ENCODE measurements at places on chromosomes 5 and 9.

DNA sequence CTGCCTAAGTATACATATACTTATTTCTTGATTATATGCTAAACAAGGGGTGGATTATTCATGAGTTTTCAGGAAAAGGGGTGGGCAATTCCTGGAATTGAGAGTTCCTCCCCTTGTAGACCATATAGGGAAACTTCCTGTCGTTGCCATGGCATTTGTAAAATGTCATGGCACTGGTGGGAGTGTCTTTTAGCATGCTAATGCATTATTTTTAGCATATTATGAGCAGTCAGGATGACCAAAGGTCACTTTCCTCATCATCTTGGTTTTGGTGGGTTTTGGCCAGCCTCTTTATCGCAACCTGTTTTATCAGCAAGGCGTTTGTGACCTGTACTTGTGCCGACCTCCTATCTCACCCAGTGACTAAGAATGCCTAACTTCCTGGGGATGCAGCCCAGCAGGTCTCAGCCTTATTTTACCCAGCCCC, 80.9 kb downstream of the ALDH7A1 start:
- peaks cover 2% of the 10 kb centered on the region for H3K4me1 ChIP-seq
- DNase-seq, result no peak
- H3K36me3 ChIP-seq, result no peaks in the 10 kb centered on the region

GRCh38 chr5:142685418-142686209, at the start of gene FGF1:
TSS of gene FGF1 (minus strand) at chr5:142686090. CDS start at chr5:142614127, 71,963 bp downstream.
- no peaks in the 10 kb centered on the region for H3K4me1 ChIP-seq
- no peak for DNase-seq
- no peak within 1 kb of the TSS for H3K27ac ChIP-seq
- H3K36me3 ChIP-seq, result no peaks in the 10 kb centered on the region
- H3K27me3 ChIP-seq, result peaks cover 12% of the 10 kb centered on the region
- no peak within 1 kb of the TSS for H3K4me3 ChIP-seq

GRCh38 chr5:15365070-15365469, 134.9 kb upstream of the FBXL7 start:
- H3K4me1 ChIP-seq, result no peaks in the 10 kb centered on the region
- no peak for DNase-seq
- H3K4me3 ChIP-seq, result no peak overlapping the region
- no peak overlapping the region for H3K27ac ChIP-seq
- no peaks in the 10 kb centered on the region for H3K36me3 ChIP-seq
- no peaks in the 10 kb centered on the region for H3K27me3 ChIP-seq

DNA sequence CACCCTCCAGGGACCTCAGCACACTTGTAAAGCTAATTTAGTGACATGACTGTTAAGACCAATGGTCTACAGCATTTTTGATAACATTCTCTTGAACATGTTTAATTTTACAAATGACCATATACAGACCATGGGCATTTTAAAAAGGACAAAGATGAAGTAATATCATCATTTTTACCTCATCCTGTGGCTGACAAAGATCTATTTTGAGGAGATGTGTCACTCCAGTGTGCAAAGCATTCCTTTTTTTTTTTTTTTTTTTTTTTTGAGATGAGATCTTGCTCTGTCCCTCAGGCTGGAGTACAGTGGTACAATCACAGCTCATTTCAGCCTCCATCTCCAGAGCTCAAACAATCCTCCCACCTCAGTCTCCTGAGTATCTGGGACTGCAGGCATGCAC, 118.2 kb upstream of the TBC1D2 start:
- no peak overlapping the region for H3K27ac ChIP-seq
- no peak for DNase-seq
- H3K27me3 ChIP-seq, result peaks cover 5% of the 10 kb centered on the region
- no peaks in the 10 kb centered on the region for H3K4me1 ChIP-seq
- no peaks in the 10 kb centered on the region for H3K36me3 ChIP-seq

- no peak overlapping the region for H3K27ac ChIP-seq
- H3K4me3 ChIP-seq, result peak overlapping the region; percentile 78
- peaks cover 59% of the 10 kb centered on the region for H3K4me1 ChIP-seq
Observed at GRCh38 chr5:132226516-132227234, 978 bp downstream of the P4HA2 start.

- H3K4me1 ChIP-seq, result no peaks in the 10 kb centered on the region
- no peak overlapping the region for H3K27ac ChIP-seq
- H3K36me3 ChIP-seq, result no peaks in the 10 kb centered on the region
- H3K27me3 ChIP-seq, result peaks cover 2% of the 10 kb centered on the region
Observed at GRCh38 chr5:59837071-59837470, 56.5 kb downstream of the PDE4D start.

GRCh38 chr9:95138474-95138873, 179.0 kb downstream of the FANCC start:
- no peak overlapping the region for H3K4me3 ChIP-seq
- peaks cover 5% of the 10 kb centered on the region for H3K4me1 ChIP-seq
- no peaks in the 10 kb centered on the region for H3K36me3 ChIP-seq
- H3K27ac ChIP-seq, result no peak overlapping the region

DNA sequence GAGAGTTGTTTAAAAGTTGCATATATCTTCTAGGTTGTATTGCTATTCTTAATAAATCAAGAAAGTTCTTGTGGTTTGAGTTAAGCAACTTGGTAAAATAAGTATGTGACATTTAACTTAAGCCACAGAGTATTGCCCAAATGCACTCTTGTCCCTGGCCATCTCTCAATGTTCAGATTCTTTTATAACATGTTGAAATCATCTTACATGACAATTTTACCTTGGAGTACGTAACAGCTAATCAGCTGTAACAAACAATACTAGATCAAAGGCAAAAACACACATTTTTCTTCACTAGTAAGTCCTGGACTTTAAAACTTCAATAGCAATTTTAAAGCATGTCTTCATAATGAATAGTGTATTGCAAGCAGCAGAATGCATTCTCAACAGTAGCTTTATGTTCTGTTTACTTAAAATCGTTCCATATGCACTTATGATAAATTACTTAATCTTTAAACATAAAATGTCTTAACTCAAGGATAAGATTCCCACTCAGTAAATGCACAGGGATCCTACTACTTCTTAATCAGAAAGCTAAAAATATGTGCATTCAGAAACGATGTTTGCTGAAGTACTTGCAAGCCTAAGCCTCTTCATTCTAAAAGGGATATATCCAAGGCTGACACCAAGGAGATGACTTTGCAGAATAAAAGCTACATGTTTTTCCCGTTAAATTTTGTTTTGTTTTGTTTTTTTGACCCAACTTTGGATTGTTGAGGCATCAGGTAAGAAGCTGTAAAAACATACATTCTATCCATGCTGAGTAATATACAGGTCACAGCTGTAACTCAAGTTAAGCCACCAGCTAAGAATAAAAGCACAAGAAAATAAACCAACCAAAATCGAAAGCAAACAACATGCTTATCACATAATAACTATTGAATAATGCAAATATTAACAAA, 86.1 kb upstream of the NFIB start:
- no peak overlapping the region for H3K4me3 ChIP-seq
- no peak for DNase-seq
- no peaks in the 10 kb centered on the region for H3K4me1 ChIP-seq

DNA sequence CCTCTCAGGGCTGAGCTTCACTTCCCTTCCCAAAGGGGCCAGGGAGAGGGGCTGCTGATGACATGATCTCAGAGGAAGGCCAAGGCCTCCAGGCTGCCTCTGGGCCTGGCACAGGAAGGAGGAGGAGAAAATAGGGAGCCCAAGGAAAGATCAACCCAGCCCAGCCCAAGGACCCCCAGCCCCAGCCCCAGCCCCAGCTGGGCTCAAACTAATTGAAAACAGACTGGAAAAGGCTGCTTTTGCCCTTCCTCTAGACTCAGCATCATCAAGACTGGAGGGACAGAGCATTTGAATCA, 18.3 kb upstream of the KCNIP1 start:
- no peak for DNase-seq
- no peaks in the 10 kb centered on the region for H3K36me3 ChIP-seq
- no peak overlapping the region for H3K4me3 ChIP-seq

DNA sequence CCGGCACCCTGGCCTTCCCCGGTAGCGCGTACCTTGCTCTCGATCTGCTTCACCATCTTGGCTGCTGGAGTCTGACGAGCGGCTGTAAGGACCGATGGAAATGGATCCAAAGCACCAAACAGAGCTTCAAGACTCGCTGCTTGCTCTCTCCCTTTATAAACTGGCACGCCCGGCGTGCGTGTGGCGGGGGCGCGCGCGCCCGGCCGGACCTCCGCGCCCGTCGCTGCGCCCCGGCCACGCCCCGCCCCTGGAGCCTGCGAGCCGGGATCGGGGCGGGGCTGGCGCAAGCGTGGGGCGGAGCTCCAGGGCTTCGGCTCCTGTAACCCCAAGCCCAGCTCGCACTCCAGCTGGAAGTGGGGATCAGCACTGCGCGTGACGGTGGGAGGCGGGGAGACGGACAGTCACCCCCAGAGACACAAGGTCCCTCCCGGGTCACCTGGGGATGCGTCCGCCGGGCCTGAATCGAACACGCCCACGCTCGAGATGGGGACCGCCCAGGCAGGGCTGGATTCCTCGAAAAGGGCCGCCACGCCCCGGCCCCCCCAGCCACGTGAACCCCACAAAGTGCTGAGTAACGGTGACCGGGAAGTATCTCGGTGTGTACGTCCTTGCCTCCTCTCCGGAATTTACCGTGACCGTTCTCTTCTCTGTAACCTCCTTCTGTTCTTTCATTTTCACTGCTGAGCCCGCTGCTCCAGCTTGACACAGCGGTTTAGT, at the start of gene TXN:
Gene TXN, minus strand, starts transcription at position 128 of the 717 bp plus-strand sequence. Its CDS starts 72 bp downstream, at position 56.
- peak; percentile 85 for DNase-seq
- peak within 1 kb of the TSS; percentile 100 for H3K27ac ChIP-seq
- H3K4me1 ChIP-seq, result peaks cover 59% of the 10 kb centered on the region
- H3K36me3 ChIP-seq, result peaks cover 23% of the 10 kb centered on the region
- peak within 1 kb of the TSS; percentile 98 for H3K4me3 ChIP-seq
- H3K27me3 ChIP-seq, result peaks cover 10% of the 10 kb centered on the region

DNA sequence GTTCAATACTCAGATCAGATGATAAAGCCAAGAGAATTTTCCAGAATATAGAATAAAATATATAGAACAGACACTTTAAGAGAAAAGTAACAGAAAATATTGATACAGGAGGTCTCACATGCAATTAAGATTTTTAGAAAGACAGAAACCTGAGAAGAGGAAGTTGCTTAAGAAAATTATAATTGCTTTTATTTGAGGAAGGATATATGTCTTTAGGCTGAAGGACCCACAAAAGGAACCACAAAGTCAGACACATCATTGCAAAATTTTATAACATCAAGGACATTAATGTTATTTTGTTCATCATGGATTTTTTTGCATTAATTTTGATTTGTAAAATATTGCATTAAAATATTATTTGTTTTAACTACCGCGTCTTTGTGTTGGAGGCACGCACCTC, 141.5 kb downstream of the FSTL4 start:
- H3K4me3 ChIP-seq, result no peak overlapping the region
- H3K36me3 ChIP-seq, result no peaks in the 10 kb centered on the region
- no peaks in the 10 kb centered on the region for H3K4me1 ChIP-seq
- DNase-seq, result no peak
- peaks cover 16% of the 10 kb centered on the region for H3K27me3 ChIP-seq

DNA sequence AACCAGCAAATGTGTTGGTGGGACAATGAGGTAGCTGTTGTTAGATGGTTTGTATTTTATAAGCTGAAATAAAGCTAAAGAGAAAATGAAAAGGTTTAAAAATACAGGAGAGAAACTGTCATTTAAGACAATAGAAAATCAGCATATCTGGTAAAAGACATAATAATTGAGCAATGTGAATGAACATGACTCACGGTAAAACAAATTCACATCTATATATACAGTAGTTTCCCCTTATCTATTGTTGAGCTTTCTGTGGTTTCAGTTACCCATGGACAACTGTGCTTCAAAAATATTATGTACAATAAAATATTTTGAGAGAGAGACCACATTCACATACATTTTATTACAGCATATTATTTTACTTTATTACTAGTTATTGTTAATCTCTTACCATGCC, 1649.8 kb downstream of the EFNA5 start:
- H3K4me1 ChIP-seq, result no peaks in the 10 kb centered on the region
- H3K27ac ChIP-seq, result no peak overlapping the region
- no peak for DNase-seq
- H3K27me3 ChIP-seq, result no peaks in the 10 kb centered on the region
